NCI-H774 (cell line): ENCODE measurements at places on chromosomes 3 and 15.

- no peak for DNase-seq
Observed at GRCh38 chr3:4852780-4853748, 126.2 kb upstream of the BHLHE40 start.

DNA sequence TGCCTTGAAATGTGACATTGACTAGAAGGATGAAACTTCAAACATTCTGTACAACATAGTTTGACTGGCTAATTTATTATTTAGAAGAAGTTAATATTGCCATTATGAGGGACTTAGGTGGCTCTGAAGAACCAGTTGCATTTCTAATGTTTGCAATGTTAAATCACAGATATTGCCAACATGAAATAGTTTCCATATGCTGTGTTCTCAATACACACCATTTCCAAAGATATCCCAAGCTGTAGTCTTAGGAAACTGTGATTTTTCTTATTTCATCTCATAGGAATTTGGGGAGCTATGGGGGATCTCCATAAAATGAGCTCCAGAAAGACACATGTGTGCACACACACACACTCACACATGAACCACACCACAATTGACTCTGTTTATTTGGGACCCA is 36.3 kb downstream of the ALG1L2 start:
- no peak for DNase-seq

DNA sequence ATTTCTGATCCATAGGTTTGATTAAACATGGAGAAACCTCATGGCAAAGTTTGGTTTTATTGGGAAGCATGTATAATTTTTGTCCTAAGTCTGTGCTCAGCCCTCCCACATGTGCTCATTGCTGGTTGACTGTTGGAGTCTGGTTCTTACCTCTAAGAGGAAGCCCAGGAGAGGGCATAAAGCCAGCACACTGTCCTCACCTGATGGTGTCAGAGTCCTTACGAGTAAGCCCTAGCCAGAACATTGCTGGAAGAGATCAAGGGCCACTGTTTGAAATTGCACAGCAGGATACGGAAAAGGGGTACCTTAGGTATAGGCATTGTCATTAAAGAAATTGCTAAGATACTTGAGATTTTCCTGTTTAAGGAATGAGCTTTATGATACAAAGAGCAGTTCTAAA is 21.3 kb downstream of the MLH1 start:
- no peak for DNase-seq

DNA sequence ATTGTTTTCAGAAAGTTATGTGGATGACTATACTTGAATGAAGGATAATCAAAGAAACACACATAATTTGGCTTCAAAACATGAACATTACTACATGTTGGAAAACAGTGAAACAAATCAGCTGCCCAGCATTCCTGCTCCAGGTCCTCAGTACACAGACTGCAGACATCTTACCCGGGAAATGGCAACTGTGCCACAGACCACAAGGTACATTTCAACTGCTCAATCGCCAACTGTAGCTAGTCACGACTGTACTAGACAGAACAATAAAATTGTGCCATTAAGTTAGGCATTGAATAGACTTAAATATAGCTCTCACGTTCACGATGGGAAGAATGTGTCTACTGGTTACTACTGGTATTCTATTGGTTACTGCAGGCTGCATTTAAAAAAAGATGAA is 5.0 kb downstream of the NAA50 start:
- no peak for DNase-seq

DNA sequence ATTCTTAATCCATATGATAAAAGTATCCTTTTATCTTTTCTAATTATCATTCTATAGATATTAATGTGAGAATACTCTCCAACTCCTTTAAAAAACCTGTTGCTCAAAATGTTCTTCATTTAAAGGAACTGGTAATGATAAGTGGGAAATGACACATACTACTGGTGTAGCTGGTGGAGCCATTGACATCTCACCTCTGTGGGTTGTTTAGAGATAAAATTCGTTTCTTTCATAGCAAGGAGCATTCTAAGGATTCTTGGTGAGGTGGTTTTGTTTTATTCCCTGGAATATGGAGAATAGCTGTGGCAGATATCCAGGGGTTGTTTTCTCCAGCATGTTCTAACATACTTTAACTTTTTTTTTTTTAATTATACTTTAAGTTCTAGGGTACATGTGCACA is 299.8 kb upstream of the THBS1 start:
- DNase-seq: no peak

- DNase-seq: no peak
Observed at GRCh38 chr3:138902171-138902570, 44.8 kb downstream of the FOXL2 start.

GRCh38 chr3:117184574-117184973 is 475.0 kb downstream of the TUSC7 start:
- DNase-seq: no peak

DNA sequence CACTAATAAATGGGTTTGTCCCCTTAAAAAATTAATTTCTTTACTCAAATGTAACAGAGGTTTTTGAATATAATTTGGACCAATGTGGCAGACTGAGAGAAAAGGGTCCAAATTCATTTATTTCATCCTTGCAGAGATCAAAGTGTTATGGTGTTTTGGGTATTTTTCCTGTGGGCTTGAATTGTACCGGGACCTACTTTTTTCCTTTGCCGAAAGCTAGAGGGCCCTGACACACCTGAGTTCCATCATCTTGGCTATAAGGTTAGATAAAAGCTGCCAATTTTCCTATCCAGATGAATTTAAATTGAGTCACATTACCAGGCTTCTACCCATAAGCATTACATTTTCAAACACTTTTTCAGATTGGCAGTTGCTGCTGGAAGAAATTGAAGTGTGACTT is 908 bp downstream of the CCNB2 start:
- no peak for DNase-seq

DNA sequence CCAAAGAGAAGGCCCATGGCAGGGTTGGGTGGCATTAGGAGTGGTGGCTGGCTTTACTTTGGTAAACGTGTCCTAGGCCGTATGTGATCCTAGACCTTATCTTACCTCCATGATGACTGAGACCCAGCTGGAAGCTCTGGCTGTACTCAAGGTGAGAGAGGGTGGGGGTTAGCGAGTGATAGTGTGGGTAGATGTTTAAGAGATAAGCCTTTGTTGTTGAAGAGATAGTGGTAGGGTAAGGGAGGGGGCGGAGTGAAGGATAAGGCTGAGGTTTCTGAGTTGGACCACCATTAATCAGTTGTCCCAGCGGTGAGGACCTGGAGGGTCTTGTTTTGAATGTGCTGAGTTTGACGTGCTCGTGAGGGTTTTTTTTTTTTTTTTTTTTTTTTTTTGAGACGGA is 61.5 kb upstream of the ULK4 start:
- DNase-seq: no peak

DNA sequence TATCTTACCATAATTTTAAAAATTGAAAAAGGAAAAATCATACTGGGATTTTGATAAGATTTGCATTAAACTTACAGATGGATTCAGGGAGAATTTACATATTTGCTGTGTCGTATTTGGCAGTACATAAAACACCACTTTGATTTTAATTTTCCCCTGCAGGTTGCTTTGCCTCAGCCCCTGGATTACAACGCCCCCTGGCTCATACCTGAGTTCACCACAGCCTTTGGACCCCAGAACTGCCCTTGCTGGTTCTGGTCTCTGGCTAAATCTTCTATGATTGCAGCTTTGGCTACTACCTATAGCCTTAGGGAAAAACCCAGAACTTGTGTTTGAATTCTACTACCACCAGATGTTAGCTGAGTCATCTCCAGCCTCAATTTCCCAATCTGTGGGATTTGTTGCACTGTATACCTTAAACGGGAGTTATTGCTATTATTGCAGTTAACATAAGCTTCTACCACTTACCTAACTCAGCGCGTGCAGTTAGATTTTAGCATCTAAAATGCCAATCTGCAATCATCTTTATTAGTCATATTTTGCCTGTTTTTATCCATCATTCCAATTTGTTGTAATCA is 315.7 kb upstream of the GADL1 start:
- DNase-seq: no peak

- no peak for DNase-seq
Observed at GRCh38 chr15:85423256-85423655, 42.9 kb downstream of the AKAP13 start.

GRCh38 chr15:50046867-50047266 is 72.2 kb downstream of the ATP8B4 start:
- no peak for DNase-seq

DNA sequence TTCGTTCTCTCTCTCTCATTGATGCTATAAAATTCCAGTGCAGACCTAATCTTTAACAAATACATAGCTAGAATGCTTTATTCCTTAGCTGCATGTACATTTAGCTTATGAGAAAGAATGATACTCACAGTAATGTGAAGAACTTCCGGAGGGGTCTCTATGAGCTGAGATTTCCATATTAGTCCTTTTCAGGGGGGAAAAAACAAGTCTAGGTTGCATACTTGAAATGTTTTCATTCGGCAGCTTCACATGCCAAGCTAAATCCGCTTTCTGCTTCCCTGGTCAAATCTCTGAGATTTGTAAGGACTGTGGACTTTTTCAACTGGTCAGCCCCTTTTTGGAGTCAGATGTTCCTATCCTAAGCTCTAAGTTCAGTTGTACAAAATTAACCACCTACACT is 111.5 kb upstream of the COL8A1 start:
- DNase-seq: no peak

- DNase-seq: no peak
Observed at GRCh38 chr15:62979252-62979651, 63.3 kb upstream of the TPM1 start.

DNA sequence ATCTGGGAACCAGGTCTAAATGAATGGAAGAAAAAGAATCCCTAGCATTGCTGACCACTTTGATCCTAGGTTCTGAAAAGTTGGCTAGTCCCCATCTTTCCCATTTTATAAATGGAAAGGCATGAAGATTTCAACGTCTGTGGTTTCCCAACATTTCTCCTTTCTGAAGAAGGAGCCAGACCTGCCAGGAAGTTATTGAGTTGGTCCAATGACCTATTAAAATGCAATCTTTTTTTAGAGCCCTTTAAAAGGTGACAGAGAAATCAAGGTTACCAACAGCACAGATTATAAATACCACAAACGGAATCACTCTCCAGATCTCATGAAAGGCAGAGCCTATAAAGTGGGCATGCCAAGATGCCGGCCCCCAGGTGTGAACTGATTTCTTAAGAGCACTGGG is 505.6 kb upstream of the THBS1 start:
- DNase-seq: no peak
